Testis (tissue), 5 donors: ENCODE measurements at places on chromosomes 7 and 10. TPM values are rescaled to one million over a fixed set of nuclear protein-coding genes. Genes with fewer than 3 reads are reported as not detected.

DNA sequence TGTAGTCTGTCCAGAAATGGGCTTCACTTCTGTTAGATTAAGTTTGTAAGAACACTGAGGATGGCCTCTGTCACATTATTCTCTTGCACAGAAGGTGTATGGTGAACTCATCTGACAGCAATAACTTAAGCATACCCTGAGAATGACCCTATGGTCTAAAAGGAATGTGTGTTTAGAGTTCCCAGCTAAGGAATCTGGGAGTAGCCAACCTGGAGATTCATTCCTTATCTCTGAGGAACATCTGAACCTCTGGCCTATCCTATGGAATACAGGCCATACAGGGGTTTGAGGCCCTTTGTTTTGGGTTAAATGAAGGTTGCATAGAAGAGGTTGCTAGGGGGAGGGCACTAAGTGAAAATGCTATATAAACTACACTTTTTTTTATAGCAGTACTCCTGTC lies 41.4 kb downstream of the LAMB4 start:
- H3K4me1 ChIP-seq: no peaks in the 10 kb centered on the region
- no peaks in the 10 kb centered on the region for H3K27me3 ChIP-seq
- no peak for DNase-seq
- H3K36me3 ChIP-seq: no peaks in the 10 kb centered on the region

- DNase-seq: no peak
- no peak overlapping the region for H3K4me3 ChIP-seq
- no peaks in the 10 kb centered on the region for H3K36me3 ChIP-seq
- no peaks in the 10 kb centered on the region for H3K4me1 ChIP-seq
- H3K27ac ChIP-seq: no peak overlapping the region
Measured at GRCh38 chr10:45463244-45464116, 89.5 kb downstream of the ALOX5 start.

DNA sequence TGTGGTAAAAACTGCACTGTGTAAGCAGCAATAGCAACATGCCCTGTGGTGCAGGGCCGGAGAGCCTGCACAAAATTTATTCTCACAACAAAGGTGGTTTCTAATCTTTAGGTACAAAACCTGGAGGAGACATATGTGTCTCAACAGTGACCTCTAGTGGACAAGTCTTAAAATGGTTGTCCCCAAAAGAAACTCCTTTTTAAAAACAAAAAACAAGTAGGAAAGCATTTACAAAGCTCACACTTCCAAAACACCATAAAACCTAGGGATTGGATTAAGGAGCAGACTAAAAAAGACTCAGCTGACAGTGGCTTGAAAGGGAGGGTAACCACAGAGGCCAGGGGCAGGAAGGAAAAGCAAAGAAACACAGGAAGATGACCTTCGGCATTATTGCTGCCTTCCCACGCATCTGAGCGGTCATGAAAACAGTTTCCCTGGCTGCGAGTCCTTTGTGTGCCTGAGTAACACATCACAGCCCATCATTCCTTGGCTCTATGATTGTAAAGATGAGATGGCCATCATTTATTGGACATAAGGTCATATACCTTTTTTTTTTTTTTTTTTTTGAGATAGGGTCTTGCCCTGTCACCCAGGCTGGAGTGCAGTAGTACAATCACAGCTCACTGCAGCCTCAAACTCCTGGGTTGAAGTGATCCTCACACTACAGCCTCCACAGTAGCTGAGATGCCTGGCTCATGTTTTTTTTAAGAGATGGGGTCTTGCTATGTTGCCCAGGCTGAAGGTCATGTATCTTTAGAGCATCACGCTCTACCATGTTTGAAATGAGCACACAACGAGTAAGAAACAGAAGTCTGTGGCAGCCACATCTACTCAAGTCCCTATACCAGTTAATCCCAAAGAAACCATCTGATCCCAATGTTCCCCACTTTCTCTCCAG lies 39.5 kb downstream of the RSU1 start:
- H3K27me3 ChIP-seq: no peaks in the 10 kb centered on the region
- H3K36me3 ChIP-seq: no peaks in the 10 kb centered on the region
- no peak overlapping the region for H3K27ac ChIP-seq

DNA sequence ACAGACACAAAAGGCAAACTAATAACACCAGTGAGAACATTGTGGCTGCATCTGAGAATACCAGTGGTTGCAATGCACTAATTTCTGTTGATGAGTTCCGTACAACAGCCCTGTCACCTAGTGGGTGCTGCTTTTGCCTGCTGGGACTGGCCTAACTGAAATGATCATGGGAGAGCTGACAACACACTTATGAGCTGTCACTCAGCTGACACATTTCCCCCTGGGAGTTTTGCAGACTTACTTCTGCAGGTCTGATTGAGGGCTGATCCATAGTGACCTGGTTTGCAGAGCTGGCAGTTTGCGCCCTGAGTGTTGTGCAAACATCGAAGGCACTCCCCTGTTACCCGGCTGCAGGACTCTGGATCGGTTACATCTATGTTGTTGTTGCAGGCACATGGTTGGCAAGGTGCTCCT lies 60.6 kb upstream of the LAMB1 start:
- H3K4me3 ChIP-seq: no peak overlapping the region
- no peaks in the 10 kb centered on the region for H3K27me3 ChIP-seq
- no peaks in the 10 kb centered on the region for H3K36me3 ChIP-seq
- no peak for DNase-seq

- H3K27ac ChIP-seq: no peak overlapping the region
- no peaks in the 10 kb centered on the region for H3K27me3 ChIP-seq
- H3K4me3 ChIP-seq: no peak overlapping the region
- no peaks in the 10 kb centered on the region for H3K4me1 ChIP-seq
Measured at GRCh38 chr7:158240801-158241200, 346.8 kb downstream of the PTPRN2 start.

DNA sequence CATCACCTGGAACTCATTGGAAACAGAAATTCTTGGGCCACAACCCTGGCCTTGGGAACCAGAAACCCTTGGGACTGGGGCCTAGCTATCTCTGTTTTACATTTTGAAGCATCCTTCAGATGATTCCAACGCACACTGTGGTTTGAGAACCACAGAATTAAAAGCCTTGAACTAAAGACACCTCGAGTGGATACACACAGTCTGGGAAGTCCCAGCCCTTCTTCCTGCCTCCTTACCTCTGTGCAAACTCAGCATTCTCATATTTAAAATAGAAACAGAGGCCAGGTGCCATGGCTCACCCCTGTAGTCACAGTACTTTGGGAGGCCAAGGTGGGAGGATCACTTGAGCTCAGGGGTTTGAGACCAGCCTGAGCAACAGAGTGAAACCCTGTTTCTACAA lies 12.9 kb downstream of the NPFFR1 start:
- H3K36me3 ChIP-seq: no peaks in the 10 kb centered on the region
- H3K4me1 ChIP-seq: no peaks in the 10 kb centered on the region
- H3K27ac ChIP-seq: no peak overlapping the region
- no peaks in the 10 kb centered on the region for H3K27me3 ChIP-seq

- no peak for DNase-seq
- H3K36me3 ChIP-seq: no peaks in the 10 kb centered on the region
- H3K4me3 ChIP-seq: no peak within 1 kb of the TSS
- H3K4me1 ChIP-seq: no peaks in the 10 kb centered on the region
- no peak within 1 kb of the TSS for H3K27ac ChIP-seq
- H3K27me3 ChIP-seq: no peaks in the 10 kb centered on the region
Measured at GRCh38 chr10:88851706-88852105, at the start of gene ANKRD22. Gene ANKRD22 (minus strand): TSS chr10:88851844. CDS start chr10:88851607, 237 bp downstream.

Gene SLC39A12
- total RNA-seq: 0.68 TPM

GRCh38 chr10:102410429-102411073 lies 8.0 kb downstream of the PSD start:
- peak; percentile 56 for DNase-seq
- H3K27me3 ChIP-seq: no peaks in the 10 kb centered on the region
- peak overlapping the region; percentile 56 for H3K27ac ChIP-seq

- H3K27me3 ChIP-seq: no peaks in the 10 kb centered on the region
- peak overlapping the region; percentile 90 for H3K27ac ChIP-seq
- H3K4me1 ChIP-seq: peaks cover 10% of the 10 kb centered on the region
- peak overlapping the region; percentile 95 for H3K4me3 ChIP-seq
Measured at GRCh38 chr10:14837003-14837756, 657 bp downstream of the CDNF start.

GRCh38 chr7:157009170-157009777 lies 1.2 kb downstream of the MNX1 start:
- no peak overlapping the region for H3K27ac ChIP-seq
- peaks cover 12% of the 10 kb centered on the region for H3K4me1 ChIP-seq
- H3K36me3 ChIP-seq: no peaks in the 10 kb centered on the region

GRCh38 chr10:67884313-67884841 lies at the start of gene SIRT1:
Gene SIRT1 (plus strand): TSS chr10:67884656. CDS start chr10:67884722, 66 bp downstream.
- H3K4me1 ChIP-seq: peaks cover 12% of the 10 kb centered on the region
- H3K36me3 ChIP-seq: no peaks in the 10 kb centered on the region
- peak within 1 kb of the TSS; percentile 93 for H3K4me3 ChIP-seq
- peak; percentile 98 for DNase-seq
- H3K27ac ChIP-seq: peak within 1 kb of the TSS; percentile 88
- no peaks in the 10 kb centered on the region for H3K27me3 ChIP-seq

- no peaks in the 10 kb centered on the region for H3K27me3 ChIP-seq
- H3K4me3 ChIP-seq: no peak overlapping the region
- no peak overlapping the region for H3K27ac ChIP-seq
- H3K36me3 ChIP-seq: no peaks in the 10 kb centered on the region
- H3K4me1 ChIP-seq: no peaks in the 10 kb centered on the region
Measured at GRCh38 chr10:30683496-30683895, 53.9 kb upstream of the LYZL2 start.

DNA sequence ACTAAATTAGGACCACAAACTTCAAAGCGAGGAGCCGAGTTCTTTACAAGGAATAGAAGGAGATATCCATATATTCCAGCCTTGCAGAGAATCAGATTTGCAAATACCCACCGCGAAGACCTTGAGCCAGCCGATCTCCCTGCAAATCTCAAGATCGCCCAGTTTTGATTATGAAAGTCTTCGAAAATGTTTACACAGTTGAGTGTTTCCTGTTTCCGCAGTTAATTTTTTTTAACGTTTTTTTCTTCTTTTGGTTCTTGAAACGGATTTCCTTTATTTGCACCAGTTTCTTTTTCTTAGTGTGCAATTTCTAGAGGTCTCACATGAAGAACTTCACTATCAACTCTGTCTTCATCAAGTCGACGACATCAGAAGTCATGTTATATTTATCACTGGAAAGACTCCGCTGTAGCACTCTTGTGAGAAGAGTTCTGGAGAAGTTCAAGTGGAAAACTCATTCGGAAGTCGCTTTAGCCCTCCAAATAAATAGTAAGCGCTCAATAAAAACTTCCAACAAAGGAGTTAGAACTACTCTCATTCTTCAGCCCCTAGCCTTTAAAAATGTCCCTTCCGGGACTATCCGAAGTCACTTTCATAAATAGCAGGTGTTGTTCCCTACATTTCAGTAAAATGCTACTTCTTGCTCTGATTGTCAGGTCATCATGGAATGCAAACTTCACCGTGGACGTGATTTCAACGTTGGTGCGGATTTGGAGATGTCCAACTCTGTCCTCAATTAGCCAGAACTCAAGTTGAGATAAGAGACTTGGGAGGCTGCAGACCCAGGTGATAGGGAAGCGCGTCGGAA lies 11.9 kb upstream of the SPAG6 start:
- peaks cover 3% of the 10 kb centered on the region for H3K4me1 ChIP-seq
- H3K27me3 ChIP-seq: no peaks in the 10 kb centered on the region
- DNase-seq: no peak
- H3K36me3 ChIP-seq: no peaks in the 10 kb centered on the region
- H3K27ac ChIP-seq: no peak overlapping the region
- H3K4me3 ChIP-seq: peak overlapping the region; percentile 45

DNA sequence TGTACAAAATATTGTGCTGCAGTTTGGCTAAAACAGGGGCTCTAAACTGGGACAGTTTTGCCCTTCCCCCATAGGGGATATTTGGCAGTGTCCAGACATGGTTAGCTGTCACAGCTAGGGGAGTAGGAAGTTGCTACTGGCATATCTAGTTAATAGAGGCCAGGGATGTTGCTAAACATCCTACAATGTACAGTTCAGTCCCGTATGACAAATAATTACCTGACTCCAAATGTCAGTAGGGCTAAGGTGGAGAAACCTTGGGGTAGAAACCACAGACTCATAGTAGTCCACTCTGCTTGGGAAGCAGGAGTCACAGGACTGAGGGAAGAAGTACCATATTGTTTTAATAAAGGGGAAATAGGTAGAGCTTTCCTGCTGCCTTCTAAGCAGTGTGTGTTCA lies 39.8 kb downstream of the WBP1L start:
- H3K4me3 ChIP-seq: no peak overlapping the region
- H3K4me1 ChIP-seq: peaks cover 71% of the 10 kb centered on the region
- no peaks in the 10 kb centered on the region for H3K36me3 ChIP-seq
- no peaks in the 10 kb centered on the region for H3K27me3 ChIP-seq
- DNase-seq: no peak
- peak overlapping the region; percentile 75 for H3K27ac ChIP-seq

DNA sequence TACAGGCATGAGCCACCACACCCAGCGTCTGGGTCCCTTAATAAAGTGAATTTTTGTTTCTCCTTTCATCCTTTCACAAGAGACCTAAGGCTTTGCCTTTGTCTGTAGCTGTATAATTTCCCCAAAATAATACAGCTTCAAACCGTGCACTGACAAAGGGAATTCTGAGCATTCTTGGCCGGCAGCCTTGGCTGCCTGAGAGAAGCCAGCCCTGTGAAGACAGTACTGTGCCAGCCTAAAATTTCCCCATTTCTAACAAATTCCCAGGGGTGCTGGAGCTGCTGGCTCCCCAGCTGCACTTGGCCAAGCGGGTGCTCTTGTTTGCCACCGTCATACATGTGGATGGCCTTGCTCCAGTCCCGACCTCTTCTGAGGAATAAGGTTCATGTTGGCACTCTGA lies 106.2 kb downstream of the ZMYND11 start:
- no peak overlapping the region for H3K27ac ChIP-seq
- no peaks in the 10 kb centered on the region for H3K4me1 ChIP-seq
- no peak overlapping the region for H3K4me3 ChIP-seq
- H3K27me3 ChIP-seq: no peaks in the 10 kb centered on the region

GRCh38 chr10:78494179-78494578 lies 460.5 kb downstream of the RPS24 start:
- no peaks in the 10 kb centered on the region for H3K36me3 ChIP-seq
- DNase-seq: no peak
- no peak overlapping the region for H3K27ac ChIP-seq
- no peaks in the 10 kb centered on the region for H3K4me1 ChIP-seq

DNA sequence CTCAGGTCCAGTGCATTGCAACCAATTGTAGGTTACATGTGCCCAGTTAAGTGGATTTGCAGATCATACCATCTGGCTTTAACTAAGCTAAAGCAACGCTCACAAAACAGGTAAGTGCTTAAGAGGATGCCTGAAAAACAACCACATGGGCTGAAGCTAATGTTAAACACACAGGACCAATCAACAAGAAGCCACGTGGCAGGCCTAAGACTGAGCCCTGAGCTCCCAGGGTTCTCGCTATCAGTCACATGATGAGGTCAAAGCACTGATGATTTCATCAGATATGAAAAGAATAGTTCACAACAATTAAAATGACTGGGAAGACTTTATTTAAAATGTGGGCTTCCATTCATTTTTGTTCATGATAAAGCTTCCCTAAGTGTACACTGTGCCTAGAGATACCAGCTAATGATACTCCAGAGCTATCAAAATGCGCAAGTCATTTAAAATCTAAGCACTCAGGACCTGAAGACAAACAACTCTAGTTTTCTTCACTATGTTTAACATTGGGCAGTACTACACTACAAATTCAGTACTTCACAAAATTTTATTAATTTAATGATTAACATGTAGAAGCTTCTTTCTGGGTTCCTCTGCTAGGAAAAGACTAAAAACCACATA lies 90.6 kb downstream of the PIP4K2A start:
- no peaks in the 10 kb centered on the region for H3K27me3 ChIP-seq
- H3K4me3 ChIP-seq: no peak overlapping the region
- H3K27ac ChIP-seq: no peak overlapping the region
- no peak for DNase-seq
- no peaks in the 10 kb centered on the region for H3K36me3 ChIP-seq
